ENCODE measurements at places on chromosomes 5 and 9. TPM values are rescaled to one million over a fixed set of nuclear protein-coding genes. Genes with fewer than 3 reads are reported as not detected.

DNA sequence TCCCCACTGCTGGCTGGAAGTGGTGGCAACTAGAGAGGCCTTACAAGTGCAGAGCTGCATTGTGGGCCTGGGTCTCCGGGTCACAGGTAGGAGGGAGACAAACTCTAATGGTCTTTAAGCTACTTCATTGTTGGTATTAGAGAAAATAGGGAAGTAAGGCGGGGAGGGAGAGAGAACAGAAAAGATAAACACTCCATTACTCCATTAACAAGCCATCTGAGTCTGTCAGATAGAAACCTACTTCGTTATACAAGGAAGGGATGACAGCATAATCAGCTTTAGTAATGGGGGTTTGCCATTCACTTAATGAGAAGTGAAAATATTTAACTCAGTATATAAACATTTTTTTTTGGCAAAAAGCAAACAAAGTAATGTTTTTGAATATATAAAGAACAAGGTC lies 107.4 kb downstream of the TLE1 start:
- ATAC-seq, result no peak

GRCh38 chr9:130470950-130471349 lies 26.2 kb downstream of the ASS1 start:
- ATAC-seq, result no peak

GABBR2 gene
- total RNA-seq, result not detected

DNA sequence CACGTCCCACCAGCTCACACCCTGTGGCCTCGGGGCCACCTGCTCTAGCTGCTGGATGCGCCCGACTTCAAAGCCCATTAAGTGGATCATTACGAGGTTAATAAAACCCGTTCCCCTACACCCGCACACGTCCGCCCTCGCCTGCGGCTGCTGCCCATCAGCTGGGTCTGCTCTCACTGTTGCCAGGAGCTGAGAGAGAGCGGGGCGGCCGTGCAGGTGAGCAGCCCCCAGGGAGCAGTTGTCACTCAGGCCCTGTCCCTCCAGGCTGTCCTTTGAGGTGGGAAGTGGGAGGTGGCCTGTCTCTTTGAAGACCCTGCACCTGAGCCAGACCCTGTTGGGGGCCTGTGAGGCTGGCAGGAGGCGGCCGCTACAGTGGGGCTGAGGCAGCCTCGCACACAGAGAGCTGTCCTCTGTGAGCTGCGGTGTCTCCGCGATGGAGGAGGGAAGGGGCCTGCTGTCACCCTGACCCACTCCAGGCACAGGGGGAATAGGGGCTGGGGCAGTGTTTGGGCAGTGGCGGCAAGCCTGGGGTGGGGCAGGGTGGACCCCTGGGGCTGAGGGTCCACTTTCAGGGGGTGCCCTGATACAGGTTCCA lies 12.8 kb upstream of the UNC5A start:
- no peak for ATAC-seq

Data from esophagus mucosa (tissue), 1 donor.